ENCODE measurements at places on chromosomes 4 and X.

DNA sequence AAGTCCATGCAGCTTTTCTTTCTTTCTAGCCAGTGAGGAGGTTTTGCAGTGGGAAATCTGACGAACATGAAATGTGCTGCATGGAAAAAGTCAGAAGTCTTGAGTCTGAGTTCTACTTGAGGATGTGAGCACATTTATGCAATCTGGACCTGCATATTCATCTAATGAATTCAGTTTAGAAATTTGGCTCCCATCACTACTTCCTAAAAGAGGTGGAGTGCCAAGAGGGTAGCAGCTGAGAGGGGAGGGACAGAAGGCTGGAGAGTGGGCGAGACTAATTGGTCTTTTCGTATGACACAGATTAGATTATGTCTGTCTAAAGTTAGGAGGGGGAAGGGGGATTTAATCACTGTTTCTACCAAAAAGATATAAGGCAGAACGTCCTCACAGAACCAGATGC lies 535.9 kb downstream of the IQCM start:
- no peak for DNase-seq

- no peak for DNase-seq
Measured at GRCh38 chrX:19107035-19107434, 15.2 kb downstream of the ADGRG2 start.

- DNase-seq: no peak
Measured at GRCh38 chr4:108398316-108398715, 222.1 kb upstream of the RPL34 start.

GRCh38 chr4:39469429-39470077 lies 10.7 kb downstream of the LIAS start:
- DNase-seq: peak; percentile 86

- no peak for DNase-seq
Measured at GRCh38 chr4:138865765-138866164, 149.8 kb upstream of the NOCT start.

DNA sequence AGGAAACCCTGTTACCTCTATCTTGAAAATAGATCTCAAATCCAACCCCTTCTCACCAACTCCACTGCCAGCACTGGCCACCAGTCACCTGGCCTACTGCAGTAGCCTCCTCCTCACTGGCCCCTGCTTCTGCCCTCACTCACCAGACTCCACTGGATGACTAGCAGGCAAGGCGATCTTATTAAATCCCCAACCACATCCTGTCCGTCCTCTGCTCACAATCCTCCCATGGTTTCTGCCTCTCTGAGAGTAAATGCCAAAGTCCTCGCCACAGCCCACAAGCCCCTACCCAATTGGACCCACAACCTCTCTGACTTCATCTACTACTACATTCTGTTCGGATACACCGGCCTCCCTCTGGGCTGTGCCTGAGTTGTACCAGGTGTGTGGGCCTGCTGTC lies 5.4 kb upstream of the PIM2 start:
- DNase-seq: no peak

DNA sequence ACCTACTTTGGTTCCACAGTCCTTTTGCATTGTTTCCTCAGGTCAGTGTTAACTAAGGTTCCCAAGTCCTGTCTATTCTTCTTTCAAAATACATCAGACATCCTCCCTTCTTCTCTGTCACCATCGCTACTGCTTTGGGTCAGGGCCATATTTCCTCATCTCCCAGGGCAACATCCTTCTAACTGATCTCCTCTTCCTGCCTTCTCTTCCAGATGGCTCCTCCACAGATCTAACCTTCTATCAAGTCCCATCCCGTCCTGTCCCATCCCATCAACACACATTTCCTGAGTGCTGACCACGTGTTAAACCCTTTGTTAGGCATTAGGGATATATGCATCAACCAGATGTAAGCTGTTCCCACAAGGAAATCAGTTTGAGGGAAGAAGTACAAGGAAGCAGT lies 25.9 kb downstream of the PLAC1 start:
- no peak for DNase-seq
